Esophagus squamous epithelium (tissue), 5 donors: ENCODE measurements at places on chromosomes 16 and 17.

GRCh38 chr16:56120447-56121155, 70.7 kb upstream of the GNAO1 start:
- DNase-seq: no peak

GRCh38 chr17:7897773-7898172, 9.2 kb downstream of the CHD3 start:
- DNase-seq: no peak

DNA sequence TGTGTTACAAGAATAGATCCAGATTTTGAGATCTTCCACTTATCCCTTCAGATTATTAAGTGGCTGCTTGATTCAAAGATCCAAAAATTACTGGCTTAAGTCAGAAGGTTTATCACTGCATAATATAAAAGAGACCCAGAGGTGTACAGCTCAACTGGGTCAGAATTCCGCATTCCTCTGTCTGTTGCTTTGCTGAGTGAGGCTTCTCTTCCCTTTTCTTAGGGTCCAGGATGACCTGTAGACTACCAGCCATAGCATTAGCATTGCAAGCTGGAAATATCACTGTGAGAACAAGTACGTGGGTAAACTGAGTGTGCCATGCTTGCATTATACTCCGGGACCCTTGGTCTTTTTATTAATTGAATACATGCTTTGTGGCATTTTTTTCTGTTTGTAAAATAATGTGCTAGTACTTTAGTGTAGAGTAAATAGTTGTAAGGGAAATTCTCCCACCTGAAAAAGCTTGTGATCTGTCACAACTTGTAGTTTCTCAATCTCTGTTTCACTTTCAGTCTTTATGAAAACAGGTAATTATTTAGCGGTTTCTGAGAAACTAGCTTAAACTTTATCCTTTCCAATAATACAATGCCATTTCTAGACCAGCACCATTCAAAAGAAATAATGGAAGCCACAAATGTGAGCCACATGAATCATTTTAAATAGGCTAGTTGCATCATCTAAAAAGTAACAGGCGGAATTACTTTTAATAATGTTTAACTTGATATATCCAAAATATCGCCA, 61.6 kb downstream of the TNRC6C start:
- DNase-seq: no peak

GRCh38 chr16:54938212-54939028, 7.8 kb downstream of the IRX5 start:
- no peak for DNase-seq

GRCh38 chr17:67982686-67983382, 13.4 kb downstream of the C17orf58 start:
- no peak for DNase-seq

GRCh38 chr16:4556112-4556511, at the start of gene C16orf96:
Gene C16orf96 (plus strand): TSS chr16:4556340. CDS start chr16:4556490, 150 bp downstream.
- no peak for DNase-seq

DNA sequence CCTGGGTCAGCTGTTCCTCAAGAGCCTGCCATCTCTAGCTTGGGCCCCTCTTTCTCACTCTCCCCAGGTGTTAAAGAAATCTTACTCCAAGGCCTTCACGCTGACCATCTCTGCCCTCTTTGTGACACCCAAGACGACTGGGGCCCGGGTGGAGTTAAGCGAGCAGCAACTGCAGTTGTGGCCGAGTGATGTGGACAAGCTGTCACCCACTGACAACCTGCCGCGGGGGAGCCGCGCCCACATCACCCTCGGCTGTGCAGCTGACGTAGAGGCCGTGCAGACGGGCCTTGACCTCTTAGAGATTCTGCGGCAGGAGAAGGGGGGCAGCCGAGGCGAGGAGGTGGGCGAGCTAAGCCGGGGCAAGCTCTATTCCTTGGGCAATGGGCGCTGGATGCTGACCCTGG, 6.8 kb downstream of the CNP start:
- DNase-seq: no peak

GRCh38 chr17:67021743-67022450, 22.5 kb upstream of the CACNG1 start:
- DNase-seq: no peak

- DNase-seq: no peak
These were observed 43.7 kb downstream of the SEC14L1 start for GRCh38 chr17:77184474-77184873.

GRCh38 chr16:4826980-4827379, 20.1 kb downstream of the GLYR1 start:
- no peak for DNase-seq

DNA sequence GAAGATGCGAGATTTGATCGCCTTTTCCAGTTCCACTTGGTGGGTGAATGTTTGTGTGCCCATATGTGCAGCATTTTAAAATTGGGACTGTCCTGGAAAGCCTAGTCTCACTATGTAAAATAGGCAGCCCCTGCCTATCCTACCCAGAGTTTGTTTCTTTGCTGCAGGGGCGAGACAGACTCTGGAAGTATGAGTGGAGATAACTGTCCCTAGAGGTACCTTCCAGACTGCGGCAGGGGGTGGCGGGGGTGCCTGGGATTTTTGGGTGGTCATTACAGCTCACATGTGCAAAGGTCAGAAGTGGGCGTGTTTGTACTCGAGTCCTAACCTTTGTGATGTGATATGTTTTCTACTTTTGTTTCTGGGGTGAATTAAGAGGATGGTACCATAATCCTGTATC, 36.6 kb downstream of the MPRIP start:
- no peak for DNase-seq

GRCh38 chr16:14109077-14109775, 38.1 kb downstream of the MRTFB start:
- DNase-seq: no peak

DNA sequence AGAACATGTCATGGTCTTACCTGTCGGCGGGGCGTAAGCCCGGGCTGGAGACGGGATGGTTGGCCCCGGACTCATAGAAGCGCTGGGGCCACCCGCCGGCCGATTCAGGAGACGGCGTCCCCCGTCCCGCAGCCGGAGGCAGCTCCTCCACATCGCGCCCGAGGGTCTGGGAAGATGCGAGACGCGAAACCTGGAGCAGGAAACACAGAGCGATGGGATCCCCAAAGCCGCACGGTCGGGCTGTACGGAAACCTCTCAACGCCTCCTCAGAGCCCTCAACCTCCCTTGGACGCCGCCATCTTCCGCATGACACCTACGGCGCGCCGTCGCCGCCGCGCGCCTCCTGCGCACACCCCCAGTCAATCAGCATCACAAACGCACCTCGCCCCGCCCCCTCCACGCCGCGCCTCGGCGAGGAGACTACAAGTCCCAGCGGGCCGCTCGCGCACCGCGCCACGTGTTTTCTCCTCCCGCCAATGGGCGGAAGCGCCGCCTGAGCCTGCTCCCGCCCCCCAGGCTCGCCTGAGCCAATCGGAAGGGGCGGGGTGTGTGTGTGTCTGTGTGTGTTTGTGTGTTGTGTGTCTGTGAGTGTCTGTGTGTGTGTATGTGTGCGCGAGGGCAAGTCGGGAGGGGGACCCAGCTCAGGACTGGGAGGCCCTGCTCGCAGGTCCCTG, at the start of the genes ATPAF2 and GID4:
ATPAF2 (minus strand) TSS at position 308 of the 674 bp plus-strand sequence; CDS start at position 153, 155 bp downstream.
GID4 (plus strand) TSS at position 548 of the 674 bp plus-strand sequence; CDS start at position 605, 57 bp downstream.
- peak; percentile 97 for DNase-seq

- no peak for DNase-seq
These were observed 476.4 kb downstream of the HS3ST3B1 start for GRCh38 chr17:14777291-14777690.

DNA sequence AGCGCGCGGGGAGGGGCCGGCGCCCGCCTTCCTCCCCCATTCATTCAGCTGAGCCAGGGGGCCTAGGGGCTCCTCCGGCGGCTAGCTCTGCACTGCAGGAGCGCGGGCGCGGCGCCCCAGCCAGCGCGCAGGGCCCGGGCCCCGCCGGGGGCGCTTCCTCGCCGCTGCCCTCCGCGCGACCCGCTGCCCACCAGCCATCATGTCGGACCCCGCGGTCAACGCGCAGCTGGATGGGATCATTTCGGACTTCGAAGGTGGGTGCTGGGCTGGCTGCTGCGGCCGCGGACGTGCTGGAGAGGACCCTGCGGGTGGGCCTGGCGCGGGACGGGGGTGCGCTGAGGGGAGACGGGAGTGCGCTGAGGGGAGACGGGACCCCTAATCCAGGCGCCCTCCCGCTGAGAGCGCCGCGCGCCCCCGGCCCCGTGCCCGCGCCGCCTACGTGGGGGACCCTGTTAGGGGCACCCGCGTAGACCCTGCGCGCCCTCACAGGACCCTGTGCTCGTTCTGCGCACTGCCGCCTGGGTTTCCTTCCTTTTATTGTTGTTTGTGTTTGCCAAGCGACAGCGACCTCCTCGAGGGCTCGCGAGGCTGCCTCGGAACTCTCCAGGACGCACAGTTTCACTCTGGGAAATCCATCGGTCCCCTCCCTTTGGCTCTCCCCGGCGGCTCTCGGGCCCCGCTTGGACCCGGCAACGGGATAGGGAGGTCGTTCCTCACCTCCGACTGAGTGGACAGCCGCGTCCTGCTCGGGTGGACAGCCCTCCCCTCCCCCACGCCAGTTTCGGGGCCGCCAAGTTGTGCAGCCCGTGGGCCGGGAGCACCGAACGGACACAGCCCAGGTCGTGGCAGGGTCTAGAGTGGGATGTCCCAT, 232.8 kb downstream of the SEC14L1 start:
- no peak for DNase-seq

- DNase-seq: no peak
These were observed 33.0 kb upstream of the ZFHX3 start for GRCh38 chr16:73080931-73081330.

- no peak for DNase-seq
These were observed 176.1 kb downstream of the ABCC12 start for GRCh38 chr16:47979616-47980182.

DNA sequence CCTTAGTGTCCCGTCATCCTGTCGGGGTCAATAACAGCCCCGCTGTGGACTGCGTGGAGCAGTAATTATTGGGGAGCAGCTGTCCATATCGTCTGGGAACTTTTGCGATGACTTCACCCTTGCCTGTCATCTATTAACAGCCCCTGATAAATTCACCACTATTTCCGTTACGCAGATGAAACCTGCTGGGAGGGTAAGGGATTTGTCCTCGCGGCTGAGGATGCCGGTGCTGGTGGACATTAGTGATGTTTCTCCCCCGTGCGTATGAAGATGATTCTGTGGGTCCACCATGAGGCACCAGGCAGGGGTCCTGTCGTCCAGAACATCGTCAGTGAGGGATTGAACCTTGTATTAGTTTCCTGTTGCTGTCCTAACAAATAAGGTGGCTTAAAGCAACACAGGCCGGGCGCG, 1.0 kb downstream of the FLYWCH2 start:
- DNase-seq: no peak

DNA sequence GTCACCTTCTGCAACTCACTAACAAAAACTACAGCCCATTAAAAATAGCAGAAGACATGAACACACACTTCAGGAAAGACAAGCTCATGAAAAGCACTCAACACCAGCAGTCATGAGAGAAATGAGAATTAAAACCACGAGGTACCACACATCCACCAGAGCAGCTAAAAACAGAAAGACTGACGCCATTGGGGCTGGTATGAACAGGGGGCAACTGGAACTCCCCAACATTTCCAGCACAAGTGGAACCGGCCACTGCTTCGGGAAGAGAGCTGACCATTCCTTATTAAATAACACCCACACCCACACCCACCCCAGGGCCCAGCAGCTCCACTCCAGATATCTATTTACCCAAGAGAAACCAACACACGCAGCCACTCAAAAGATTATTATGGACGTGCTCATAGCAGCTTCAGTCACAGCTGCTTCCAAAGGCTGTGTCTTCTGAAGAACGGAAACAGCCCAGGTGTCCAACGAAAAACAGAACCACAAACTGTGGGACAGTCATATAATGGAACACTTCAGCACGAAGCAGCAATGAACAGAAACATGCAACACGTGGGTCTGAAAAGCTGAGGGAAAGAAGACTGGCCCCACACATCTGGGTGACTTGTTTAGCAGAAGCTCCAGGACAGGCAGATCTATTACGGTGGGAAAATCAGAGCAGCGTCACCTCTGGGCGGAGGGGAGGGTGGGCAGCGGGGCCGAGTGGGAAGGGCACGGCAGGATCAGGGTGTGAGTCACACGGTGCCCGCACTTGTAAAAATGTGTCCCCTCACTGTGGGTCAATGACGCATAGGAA, 41.1 kb downstream of the KLHDC4 start:
- no peak for DNase-seq

DNA sequence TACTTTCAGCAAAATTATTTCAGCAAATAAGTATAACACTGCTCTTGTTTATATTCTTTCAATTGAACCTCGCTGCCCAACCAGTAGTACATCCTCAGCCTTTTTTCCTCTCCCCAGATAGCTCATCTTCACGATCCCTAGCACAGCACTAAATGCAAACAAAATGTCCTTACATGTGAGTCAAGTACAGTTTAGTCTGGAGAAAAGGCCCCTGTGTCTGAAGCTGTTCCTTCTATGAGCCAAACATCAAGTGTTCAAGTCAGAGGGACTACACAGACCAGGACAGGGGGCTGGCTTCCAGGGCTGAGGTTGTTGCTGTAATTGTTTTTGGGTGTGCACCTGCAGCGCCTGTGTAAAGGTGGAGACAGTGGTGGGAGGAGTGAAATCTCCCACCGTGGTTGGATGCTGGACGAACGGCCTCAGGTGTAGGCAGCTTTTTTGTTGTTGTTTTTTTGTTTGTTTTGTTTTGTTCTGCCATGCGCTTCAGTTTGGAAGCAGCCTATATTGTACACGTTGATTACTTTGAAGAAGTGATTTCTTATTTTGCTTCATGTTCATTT, 147.1 kb downstream of the PRKCA start:
- DNase-seq: no peak

DNA sequence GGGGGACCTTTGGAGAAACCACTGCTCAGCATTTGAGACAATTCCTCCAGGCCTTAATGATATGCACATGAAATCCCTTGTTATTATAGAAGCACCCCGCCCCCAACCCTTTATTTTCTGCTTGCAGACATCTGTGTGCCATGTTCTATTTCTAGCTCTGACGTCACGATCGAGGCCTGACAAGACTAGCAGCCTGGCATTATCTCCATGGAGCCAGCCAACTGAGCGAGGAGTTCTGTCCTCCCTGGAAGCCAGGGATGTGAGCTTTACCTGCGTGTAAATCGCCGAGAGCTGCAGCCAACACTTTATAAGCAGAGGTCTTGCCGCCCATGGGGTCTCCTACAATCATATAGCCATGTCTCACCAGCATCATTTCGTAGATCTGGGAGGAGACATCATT, 116.9 kb downstream of the DNAH3 start:
- DNase-seq: no peak

GRCh38 chr16:11349599-11350276, 4.5 kb downstream of the RMI2 start:
- no peak for DNase-seq

DNA sequence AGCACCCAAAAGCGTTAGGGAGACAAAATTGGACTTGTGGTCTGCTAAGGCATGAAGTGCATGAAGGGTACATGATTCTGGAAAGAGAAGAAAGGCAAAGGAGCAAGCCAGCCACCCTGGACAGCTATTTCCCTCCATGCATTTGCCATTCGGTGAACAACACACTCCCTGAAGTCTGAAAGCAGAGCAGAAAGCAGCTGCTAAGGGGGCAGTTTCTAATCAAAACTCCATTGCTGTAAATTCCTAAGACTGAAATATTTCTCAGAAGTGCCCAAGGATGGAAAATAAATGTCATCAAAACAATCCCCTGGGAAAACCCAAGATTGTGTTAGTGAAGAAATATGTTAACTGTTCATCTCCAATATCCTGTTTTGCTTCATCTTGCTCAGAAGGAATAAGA, 44.3 kb downstream of the PMP22 start:
- DNase-seq: no peak

- no peak for DNase-seq
These were observed 198.6 kb downstream of the AATF start for GRCh38 chr17:37147301-37147812.
